Activated CD8-positive, alpha-beta memory T cell treated with anti-CD3 and anti-CD28 coated beads, Interleukin-2, amount 10 ng/mL, durations not matched to agents 7 days and 5 days (primary cell): ENCODE measurements at places on chromosomes 5 and 9. TPM values are rescaled to one million over a fixed set of nuclear protein-coding genes. Genes with fewer than 3 reads are reported as not detected.

PAPPA gene
- not detected for total RNA-seq

PAX5 gene
- 0.14 TPM for total RNA-seq

GABRG2 gene
- total RNA-seq: not detected

DNA sequence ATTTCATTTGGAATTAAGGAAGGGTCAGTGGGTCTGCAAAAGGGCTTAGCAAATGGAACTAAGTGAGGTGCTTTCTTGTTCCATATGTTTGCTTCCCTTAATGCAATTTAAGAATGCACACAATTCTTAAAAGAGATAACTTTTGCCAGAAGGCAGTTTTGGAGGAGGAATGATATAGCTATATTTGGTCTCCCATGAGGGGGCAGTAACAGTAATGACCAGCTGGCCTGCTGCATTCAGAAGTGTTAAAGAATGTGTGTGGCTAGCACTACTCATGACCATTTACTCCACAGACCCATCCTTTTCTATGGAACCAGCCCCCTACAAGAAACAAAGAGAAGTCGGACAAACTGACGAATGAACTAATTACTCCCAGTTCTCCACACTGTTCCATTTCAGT is 638.9 kb downstream of the RAB3C start:
- no peak overlapping the region for H3K4me3 ChIP-seq
- H3K27ac ChIP-seq: no peak overlapping the region
- no peaks in the 10 kb centered on the region for H3K4me1 ChIP-seq
- H3K36me3 ChIP-seq: no peaks in the 10 kb centered on the region
- DNase-seq: no peak

- no peaks in the 10 kb centered on the region for H3K27me3 ChIP-seq
- H3K36me3 ChIP-seq: peaks cover 10% of the 10 kb centered on the region
- H3K4me1 ChIP-seq: peaks cover 20% of the 10 kb centered on the region
- DNase-seq: no peak
- no peak overlapping the region for H3K27ac ChIP-seq
- H3K4me3 ChIP-seq: no peak overlapping the region
These were observed 178.4 kb downstream of the GNA14 start for GRCh38 chr9:77469515-77470231.

DNA sequence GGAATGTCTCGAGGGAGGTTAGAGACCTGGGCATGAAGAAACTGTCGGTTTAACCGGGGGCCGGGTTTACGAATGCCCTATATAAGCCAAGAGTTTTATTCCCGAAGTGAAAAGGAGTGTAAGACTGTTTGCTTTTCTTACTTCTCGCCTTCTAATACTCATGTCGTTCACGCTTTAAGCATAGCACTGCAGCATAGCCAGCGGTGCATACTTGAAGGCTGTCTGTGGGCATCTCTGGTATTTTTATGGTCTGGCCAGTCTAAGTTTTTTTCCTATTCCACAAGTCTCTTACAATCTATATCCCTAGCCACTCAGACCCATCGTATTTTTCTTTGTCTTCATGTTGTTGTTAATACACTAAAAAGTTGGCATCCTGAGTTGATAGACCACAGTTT is 1.2 kb downstream of the UHRF2 start:
- peak overlapping the region; percentile 87 for H3K4me3 ChIP-seq
- H3K36me3 ChIP-seq: peaks cover 31% of the 10 kb centered on the region
- peaks cover 48% of the 10 kb centered on the region for H3K4me1 ChIP-seq
- no peak for DNase-seq
- peaks cover 6% of the 10 kb centered on the region for H3K27me3 ChIP-seq

DNA sequence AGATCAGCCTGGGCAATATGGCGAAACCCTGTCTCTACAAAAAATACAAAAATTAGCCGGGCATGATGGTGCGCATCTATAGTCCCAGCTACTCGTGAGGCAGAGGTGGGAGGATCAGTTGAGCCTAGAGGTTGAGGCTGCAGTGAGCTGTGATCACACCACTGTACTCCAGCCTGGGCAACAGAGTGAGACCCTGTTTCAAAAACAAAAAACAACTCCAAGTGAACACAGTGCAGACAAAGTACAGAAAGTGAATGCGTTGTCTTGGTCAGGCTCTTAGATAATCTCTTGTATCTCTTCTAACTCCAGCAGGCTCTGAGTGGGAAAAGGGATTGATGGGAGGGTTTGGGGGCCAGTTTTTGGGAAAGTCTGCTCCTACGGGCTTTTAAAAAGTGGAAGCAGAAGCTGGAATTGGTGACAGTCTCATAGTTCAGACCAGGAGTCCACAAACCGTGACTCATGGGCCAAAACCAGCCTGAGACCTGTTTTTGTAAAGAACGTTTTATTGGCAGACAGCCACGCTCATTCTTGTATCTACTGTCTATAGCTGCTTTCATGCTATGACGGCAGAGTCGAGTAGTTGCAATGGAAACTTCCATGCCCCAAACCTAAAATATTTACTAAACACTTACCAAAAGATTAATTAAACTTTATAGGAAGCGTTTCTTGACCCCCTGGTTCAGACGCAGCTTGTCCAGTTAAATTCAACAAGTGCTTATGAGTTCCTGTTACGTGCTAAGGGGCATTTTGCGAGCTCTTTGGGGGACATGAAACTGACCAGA is 32.9 kb downstream of the NDST1 start:
- H3K27ac ChIP-seq: no peak overlapping the region
- no peaks in the 10 kb centered on the region for H3K4me1 ChIP-seq
- DNase-seq: no peak
- no peaks in the 10 kb centered on the region for H3K36me3 ChIP-seq
- H3K27me3 ChIP-seq: peaks cover 2% of the 10 kb centered on the region

DNA sequence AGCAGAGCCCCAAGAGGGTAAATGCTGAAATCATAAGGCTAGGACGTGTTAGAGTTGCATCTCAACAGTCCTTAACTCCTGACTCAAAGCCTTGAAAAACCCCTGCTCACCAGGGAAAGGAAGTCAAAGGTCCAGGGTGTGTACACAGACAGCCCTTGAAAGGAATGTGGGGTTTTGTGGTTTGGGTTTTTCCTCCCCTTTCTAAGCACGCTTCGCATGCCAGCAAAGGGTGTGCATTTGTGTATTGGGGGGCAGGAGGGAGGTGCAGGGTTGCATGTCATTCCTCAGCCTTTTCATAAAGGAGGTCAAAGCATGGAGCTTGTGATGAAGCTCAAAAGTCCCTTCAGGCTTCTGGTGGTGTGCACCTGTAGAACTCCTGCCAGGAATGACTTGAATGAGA is 17.3 kb upstream of the XPA start:
- H3K27ac ChIP-seq: no peak overlapping the region
- H3K4me3 ChIP-seq: no peak overlapping the region
- no peaks in the 10 kb centered on the region for H3K36me3 ChIP-seq
- no peak for DNase-seq

- no peaks in the 10 kb centered on the region for H3K4me1 ChIP-seq
- no peak overlapping the region for H3K4me3 ChIP-seq
- H3K27ac ChIP-seq: no peak overlapping the region
- no peak for DNase-seq
- H3K36me3 ChIP-seq: no peaks in the 10 kb centered on the region
- peaks cover 4% of the 10 kb centered on the region for H3K27me3 ChIP-seq
These were observed 91.2 kb upstream of the PAM start for GRCh38 chr5:102663749-102664530.

DNA sequence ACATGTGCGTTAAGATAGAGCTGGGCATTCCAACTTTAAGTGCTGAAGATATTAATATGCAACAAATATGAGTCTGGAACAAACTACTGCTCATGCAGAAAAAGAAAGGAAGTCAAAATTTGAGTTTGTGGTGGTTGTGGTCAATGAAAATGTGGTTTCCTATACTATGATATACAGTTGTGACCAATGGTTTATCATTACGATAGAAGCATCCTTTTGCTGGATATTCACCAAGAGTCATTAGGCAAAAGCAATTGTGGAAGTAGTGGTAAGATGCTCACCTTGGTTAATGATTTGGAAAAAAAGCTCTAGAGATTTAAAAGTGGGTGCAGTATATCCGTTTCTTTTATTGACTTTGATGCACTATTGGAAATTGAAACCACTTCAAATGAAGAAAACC is 1007.0 kb downstream of the NR2F1-AS1 start:
- no peak overlapping the region for H3K27ac ChIP-seq
- H3K27me3 ChIP-seq: no peaks in the 10 kb centered on the region
- no peaks in the 10 kb centered on the region for H3K36me3 ChIP-seq
- H3K4me3 ChIP-seq: no peak overlapping the region
- DNase-seq: no peak
- no peaks in the 10 kb centered on the region for H3K4me1 ChIP-seq
